ENCODE measurements at places on chromosomes 3 and 15.
A peak's percentile ranks its signal among the peaks of the same experiment; 100 is the strongest.

DNA sequence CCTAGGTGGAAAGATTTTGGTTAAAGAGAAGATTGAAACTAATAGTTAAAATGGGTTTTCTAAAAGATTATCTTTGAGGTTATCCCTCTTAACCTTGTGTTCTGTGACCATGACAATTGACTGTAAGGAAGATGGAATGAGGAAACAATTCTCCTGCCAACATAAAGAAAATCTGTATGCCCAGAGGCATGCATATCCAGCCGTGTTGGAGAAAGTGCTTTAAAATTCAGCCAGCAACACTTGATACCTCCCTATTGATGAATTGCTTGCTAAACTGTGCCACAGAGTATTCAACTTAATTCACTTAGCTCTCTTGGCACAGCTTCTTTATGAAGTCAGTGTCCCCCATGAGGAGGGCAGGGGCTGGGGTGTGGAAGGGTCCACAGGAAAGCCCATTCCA is 203.5 kb downstream of the UBE2E2 start:
- DNase-seq = no peak

GRCh38 chr3:23209747-23210487 is 6.8 kb downstream of the UBE2E2 start:
- no peak for DNase-seq

DNA sequence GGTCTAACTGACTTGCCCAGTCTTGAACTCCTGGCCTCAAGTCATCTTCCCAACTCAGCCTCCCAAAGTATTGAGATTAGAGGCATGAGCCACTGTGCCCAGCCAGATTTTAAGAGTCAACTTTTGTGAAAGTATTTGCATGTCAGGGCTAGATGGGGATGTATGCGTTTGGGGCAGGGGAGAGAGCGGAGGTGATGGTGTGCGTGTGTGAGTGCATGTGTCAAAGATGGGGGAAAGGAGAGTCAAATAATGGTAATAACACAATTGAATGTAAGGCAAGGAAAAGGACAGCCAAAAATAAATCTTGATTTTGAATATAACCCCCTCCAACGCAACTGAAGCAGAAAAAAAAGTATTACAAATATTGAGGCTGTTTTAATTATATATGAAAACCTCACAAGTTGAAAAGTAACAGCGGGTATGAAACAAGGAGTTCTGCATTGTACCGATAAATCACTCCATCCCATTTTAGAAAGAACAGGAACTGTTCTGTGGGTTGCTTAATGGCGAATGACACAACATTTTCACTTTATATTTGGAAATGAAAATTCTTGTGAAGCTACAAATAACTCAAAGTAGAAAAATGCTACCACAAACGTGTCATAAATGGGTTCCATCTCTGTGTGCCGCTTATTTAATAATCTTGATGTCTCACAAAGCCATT is 29.9 kb upstream of the LDHAL6B start:
- DNase-seq = no peak

DNA sequence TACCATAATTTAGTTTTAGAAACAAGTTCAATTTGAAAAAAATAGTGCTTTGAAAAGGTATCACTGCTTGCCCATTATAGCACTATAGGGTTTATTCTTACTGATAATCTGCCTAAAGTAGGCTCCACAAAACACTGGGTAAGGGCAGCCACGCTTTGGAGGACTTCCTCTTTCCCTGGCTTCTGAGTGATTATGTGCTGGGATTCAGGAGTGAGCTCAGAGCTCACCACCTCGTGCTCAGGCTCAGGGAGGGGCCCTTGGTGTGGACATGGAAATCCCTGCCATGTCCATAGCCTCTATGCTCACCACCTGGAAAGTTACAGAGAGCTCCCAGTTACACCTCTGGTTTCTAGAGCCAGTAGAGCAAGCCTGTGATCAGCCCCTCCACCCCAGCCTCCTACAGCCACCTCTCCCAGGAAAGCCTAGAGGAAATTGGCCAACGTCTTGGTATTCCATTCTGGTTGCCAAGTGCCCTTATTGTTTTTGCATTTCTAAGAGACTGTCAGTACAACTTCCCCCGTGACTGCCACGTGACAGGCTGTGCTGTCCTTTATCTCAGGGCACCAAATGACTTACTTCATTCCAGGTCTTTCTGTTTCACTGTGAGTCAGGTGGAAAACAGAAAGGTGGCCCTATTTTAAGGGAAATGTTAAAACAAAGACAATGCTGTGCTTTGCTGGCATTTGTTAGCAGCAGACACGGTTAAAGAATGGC is 316.0 kb downstream of the RORA start:
- DNase-seq = no peak

GRCh38 chr3:113783980-113784379 is 37.1 kb downstream of the ATP6V1A start:
- DNase-seq = no peak

DNA sequence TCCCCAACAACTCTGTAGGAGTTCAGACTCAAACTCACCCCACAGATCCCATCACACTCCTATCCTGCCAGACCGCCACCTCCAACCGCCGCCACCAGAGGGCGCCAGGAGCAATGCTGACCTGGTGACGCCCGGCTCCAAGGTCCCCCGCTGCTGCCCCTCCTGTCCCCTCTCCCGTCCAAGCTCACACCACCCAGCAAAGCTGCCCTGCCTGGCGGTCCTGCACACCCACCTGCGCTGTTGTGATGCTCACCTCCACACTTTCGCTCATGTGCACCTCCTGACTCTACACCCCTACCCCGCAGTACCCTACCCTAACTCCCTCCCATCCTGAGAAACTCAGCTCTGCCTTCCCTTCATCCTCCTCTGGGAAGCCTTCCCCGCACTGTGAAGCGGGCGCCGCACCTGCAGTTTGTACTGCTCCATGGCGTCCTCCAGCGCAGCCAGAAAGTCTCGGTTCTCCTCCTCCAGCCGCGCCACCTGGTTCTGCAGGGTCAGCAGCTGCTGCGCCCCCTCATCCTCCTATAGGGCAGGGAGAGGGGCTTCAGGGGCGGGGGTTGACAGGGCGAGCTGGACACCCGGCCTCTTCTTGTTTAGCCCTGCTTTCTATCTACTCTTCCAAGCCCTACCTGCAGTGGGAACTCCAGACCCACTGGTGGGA is 7.9 kb downstream of the KIF7 start:
- peak; percentile 38 for DNase-seq

DNA sequence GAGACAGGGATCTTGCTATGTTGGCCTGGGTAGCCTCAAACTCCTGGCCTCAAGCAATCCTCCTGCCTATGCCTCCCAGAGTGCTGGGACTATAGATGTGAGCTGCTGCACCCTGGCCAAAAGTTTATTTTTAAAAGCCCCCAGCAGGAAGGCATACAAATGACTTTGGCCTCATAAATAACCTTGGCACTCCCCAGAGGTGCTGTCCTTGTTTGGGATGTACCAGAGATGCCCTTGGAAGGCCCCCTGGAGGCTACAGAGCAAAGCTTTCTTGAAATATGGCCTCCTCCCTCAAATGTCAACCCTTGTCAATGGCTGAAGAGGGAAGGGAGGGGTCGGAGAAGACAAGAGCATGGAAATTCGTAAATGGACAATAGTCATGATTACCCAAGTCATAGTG is 14.0 kb upstream of the RTP3 start:
- DNase-seq = no peak

DNA sequence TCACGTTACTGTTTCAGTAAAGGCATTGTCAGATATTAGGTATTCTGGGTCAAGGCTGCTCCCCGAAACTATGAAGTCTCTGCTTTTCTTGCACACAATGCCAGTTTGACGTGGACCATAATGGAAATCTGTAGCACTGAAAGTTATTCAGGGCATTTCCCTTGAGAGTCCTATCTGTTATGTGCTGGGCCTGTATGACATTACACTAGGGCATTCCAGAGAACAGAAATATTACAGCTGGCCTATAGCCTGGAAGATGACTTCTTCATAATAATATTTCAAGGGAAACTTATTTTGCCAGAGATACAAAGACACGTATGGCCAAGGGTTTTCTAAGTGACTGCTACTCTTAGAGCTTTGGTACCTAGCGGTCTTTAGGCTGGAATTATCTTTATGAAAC is 613.6 kb upstream of the CBLB start:
- no peak for DNase-seq

DNA sequence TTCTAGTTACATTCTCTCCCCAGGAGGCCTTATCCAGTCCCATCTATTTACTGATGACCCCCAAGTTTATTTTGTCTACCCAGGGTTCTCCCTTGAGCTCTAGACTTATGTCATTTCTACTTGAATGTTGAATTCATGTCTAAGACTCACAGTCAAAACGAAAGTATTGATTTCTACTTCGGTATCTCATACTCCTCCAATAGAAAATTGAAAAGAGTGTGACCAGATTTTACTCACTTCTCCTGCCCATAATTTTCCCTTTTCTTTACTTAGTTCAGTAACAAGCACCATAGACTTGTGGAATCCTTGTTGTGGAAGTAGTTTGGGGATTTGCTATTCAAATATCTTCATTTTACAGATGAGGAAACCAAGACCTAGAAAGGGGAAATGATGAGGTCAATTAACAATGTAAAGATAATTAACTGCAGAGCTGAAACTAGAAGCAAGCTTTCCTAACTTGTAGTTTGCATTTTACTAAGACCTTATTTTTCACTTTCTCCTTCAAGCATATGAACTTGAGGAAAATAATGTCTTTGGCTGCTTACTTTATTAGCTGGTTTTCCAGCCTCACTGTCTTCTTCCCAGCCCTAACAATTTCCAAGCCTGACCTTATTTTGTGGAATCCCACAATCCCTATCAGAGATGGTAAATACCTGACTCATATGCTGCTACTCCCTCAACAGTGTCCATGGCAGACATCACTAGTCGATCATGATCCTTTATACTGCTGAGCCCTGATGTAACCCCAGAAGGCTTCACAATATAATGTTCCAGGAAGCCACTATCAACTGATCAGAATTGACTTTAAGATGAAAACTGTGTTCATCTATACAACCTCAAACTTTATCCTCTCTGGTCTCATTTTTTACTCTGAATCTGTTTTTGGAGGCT is 123.9 kb upstream of the AGBL1 start:
- no peak for DNase-seq

- no peak for DNase-seq
These were observed 78.9 kb downstream of the ULK4 start for GRCh38 chr3:41882956-41883355.

DNA sequence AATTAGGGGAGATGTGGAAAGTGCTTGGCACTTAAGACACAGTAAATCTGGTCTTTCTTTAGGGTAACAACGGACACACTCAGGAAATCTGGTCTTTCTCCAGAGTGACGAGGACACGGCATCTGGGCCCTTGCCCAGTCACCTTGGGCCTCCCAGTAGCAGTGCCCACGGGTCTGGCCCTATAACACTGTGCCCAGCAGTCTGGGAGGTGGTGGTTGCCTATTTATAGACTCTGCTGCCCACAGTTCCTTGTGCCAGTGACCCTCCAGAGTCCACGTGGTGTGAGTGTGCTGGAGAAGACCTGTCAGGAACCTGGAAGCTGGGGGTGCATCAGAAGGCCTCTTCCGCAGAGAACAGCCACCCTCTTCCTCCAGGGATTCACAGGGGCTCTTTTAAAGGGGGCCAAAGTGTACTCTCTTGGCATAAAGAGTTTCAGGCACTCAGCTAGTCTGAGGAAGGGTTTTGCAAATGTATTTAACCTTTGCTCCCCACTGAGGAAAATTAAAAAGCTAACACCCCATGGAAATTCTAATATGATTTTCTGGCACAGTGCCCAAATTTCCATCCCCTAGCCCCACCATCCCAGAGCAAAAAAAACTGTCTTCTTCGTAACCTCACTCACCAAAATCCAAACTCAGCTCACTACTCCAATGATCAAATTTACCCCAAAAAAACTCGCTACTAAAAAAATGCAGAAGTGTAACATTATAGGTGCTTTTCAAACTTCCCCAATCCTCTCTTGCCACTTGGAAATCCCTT is 15.4 kb downstream of the WNT5A start:
- no peak for DNase-seq

DNA sequence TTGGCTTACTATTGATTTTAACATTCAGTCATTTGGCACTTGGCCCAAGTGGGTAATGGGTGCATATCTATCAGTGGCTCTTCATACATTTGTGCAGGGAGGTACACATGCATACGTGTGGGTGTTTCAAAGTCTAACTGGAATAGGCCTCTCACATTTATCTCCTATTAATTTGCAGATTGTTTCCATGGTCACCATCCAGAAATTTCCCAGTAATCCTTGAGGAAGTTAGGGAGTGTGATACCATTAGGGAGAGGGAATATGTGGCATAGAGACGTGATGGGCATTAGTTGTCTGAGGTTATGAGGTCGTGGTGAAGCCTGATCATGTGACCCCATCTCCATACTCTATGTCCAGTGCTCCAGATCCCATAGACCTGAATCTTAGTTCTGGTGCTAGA is 102.8 kb downstream of the LPP start:
- DNase-seq = no peak

DNA sequence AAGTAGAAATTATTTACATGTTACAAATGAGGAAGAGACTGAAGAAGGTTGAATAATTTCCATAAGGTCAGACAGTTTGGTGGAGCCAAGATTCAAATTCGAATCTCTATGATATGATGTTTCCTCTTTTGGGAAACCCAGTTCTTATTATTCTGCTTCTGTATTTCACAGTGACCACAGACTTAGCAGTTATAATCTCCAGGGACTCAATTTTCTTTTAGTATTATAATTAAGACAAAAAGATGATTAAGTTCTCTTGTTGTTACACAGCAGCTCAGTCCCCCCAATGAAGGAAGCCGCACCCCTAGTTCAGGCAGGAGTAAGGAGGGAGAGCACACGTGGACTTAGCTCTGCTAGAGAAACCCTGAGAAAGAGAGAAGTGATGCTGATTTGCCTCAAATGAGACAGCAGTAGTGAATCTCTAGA is 130.6 kb downstream of the CCNL1 start:
- DNase-seq = no peak

- peak; percentile 96 for DNase-seq
These were observed 293.3 kb downstream of the MEX3B start for GRCh38 chr15:81752546-81752942.

DNA sequence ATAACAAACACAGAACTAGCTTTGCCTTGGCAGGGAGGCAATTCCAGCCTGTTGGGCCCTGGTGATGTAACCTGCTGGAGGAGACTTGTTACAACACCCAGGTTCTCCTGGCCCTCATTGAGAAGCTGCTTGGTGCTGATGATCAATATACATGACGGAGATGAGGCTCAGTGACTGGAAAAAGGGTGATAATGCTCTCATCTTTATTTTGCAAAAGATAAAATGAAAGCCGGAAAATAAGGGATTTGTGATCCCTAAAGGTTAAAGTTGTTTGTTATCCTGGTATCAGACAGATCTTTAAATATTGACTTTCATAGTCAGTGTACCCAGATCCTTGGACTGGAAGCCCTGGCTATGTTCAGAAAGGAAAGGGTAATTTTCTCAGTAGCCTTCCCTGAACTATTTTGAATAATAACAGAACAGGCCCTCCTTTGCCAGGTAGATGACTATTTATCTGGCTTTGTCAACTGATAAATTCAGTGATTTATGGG is 118.9 kb upstream of the MEIS2 start:
- DNase-seq = peak; percentile 40

GRCh38 chr15:39628144-39628508 is 47.2 kb downstream of the THBS1 start:
- DNase-seq = no peak

DNA sequence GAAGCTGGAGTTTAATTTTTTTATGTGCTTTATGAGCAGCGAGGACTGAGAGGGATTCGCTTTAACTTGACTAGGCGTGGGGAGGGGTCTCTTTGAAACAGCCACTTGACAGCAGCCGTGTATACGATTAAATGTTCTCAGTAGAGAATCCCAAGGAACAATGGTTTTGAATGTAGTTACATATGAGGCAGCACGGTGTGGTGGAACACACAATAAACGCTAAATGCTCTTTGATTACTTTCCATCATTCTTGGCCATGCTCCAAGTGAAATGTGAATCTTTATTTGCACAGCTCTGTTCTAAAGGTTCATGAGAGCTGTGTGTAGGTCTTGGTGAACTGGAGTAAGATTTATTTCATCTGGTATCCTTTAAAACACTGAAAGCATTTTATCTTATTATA is 251.4 kb upstream of the TGFBR2 start:
- DNase-seq = peak; percentile 96

Measured in NCI-H69 (cell line).